ENCODE measurements at places on chromosomes 11 and 22.

- DNase-seq, result no peak
Measured at GRCh38 chr11:70133771-70134335, 55.7 kb downstream of the ANO1 start.

DNA sequence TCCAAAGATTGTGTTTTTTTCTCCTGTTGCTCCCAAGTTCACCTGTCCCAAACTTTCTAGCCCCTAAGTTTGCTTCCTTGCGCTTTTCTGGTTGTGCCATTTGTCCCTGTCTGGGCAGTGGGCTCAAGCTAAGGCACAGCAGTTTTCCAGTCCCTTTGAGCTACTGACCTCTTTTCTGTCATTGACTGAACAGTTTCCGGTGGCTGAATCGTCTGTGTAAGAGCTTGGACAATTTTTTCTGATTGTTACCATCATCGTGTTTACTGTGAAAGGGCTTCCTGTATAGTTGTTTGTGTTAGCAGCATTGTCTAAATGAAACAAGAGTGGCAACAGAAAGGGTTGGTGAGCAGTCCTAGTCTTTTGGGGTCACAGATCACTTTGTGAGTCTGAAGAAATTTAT lies 49.8 kb downstream of the BMAL1 start:
- DNase-seq, result no peak

DNA sequence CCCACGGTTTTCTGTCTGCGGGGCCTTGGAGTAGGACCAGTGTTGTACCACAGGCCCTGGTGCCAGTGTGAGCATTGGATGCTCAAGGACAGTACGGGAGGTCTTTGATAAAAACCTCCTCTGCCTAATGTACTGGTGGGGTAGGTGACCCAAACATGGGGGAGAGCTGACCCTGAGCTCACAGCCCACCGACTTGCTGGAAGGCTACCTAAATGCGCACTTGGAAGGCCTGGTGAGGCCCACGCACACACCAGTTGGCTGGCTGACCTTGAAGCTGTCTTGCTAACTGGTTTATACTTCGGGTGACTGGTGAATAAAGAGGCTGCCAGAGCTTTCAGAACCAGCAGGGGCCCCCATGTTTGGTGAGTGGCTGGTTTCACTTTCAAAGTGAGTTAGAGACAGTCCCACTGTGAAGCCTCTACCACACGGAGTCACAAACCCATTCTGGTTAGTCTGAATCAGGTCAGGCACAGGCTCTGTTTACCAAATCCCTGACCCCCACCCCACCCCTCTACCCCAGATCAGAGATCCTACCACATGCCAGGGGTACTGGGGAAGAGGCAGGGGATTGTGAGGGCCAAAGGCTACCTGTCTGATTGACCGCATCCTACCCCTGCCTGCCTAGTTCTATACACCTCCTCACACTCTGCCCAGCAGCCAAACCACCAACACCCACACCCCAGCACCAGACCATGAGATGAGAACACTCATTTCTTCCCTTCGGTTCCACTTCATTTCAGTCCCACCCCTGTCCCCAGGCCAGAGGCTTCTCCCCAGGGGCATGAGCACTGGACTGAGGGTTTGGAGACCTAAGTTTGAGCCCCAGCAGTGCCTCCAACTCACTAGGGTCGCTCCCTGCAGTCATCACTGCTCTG lies 12.7 kb upstream of the IL2RB start:
- DNase-seq, result peak; percentile 72

- no peak for DNase-seq
Measured at GRCh38 chr11:126387857-126388256, 32.4 kb downstream of the ST3GAL4 start.

GRCh38 chr11:16844268-16844771 lies 105.9 kb downstream of the C11orf58 start:
- DNase-seq, result no peak

- no peak for DNase-seq
Measured at GRCh38 chr11:69071086-69071800, 22.5 kb downstream of the TPCN2 start.

DNA sequence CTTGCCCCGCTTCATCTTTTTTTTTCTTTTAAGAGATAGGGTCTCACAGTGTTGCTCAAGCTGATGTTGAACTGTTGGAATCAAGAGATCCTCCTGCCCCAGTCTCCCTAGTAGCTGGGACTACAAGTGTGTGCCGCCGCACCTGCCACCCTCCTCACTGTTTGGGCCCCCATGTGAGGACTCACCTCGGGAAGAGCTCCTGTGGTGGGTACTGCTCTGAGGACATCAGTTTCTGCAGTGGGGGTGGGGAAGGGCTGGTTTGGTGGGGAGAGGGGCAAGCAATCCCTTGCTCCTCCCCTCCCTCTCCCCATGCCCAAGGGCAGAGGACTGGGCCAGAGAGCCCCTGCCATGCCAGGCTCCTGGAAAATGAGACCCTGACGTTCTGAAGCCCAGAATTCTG lies 1.5 kb upstream of the SLC16A8 start:
- DNase-seq, result no peak

DNA sequence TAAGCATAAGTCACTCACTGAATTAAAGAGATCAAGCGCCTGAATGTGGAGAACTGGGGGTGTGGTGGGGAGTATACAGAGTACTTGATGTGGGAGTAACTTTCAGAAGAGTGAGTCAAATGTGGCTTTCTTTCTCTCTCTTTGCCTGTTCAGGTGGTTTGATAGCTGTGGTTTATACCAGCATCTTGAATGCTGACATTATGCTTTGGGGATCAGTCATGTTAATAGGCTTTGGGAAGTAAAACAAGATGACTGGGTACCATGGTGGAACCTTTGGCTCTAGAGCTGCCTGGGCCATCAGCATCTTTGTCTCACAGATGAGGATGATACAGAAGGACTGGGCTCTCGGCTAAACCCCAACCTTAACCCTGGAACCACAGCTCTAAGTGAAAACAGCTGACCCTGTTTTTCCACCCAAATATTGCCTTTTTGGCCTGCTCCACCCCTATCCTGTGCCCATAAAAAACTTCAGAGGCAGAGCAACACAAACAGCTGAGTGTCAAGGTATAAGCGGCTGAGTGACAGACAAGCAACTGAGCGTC lies 58.2 kb upstream of the GNAZ start:
- peak; percentile 34 for DNase-seq

DNA sequence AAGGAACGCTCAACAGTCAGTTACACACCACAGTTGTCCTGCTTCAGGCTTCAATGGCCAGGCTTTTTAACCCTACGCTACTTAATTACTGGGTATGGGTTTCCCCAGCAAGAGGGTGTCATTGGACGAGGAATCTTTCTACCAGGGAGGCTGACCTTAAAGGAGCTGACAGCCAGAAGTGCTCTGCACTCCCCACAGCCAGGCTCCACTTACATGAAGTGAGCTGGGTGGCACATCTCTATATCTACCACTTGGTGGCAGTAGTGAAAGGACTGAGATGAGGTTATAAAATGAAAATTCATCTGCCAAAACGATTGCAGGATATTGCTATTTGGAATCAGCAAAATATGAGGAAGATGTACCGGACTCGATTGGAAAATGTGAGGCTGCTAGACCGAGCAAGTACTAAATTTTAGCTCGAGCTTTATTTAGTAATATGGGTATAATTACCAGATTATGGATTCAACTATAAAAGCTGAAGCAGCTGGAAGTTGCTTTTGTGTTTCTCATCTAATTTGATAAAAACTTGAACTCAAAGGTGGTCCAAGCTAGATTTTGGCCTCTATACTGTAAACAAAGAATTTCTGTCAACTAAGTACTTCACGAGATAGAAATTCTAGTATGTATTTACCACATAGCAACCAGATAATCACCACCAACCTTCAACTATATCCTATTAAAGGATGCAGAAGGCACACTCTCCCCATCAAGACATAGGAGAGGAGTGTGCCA lies 53.9 kb upstream of the CEP126 start:
- no peak for DNase-seq
